ENCODE measurements at places on chromosomes 3 and 15.

GRCh38 chr3:138560501-138560900 lies 33.6 kb downstream of the CEP70 start:
- no peak for DNase-seq

- DNase-seq: no peak
These were observed 263.9 kb upstream of the STT3B start for GRCh38 chr3:31268868-31269267.

DNA sequence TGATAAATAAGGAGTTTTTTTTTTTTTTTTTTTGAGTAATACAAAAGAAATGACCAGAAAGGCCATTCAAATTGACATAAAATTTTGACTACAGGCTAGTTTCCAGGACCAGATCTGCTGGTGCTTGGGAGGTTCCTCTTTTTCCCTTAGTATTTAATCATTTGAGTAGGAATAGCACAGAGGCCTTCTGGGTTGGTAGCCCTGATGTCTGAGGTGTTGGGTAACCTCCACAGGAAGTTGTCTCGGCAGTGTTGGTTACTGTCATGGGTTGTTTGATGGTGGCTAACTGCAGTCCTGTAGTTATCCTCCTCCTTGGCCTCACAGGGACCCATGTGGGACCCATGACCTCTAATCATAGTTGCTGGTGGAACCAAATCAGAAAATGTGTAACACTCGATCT lies 91.1 kb downstream of the USP13 start:
- DNase-seq: no peak

DNA sequence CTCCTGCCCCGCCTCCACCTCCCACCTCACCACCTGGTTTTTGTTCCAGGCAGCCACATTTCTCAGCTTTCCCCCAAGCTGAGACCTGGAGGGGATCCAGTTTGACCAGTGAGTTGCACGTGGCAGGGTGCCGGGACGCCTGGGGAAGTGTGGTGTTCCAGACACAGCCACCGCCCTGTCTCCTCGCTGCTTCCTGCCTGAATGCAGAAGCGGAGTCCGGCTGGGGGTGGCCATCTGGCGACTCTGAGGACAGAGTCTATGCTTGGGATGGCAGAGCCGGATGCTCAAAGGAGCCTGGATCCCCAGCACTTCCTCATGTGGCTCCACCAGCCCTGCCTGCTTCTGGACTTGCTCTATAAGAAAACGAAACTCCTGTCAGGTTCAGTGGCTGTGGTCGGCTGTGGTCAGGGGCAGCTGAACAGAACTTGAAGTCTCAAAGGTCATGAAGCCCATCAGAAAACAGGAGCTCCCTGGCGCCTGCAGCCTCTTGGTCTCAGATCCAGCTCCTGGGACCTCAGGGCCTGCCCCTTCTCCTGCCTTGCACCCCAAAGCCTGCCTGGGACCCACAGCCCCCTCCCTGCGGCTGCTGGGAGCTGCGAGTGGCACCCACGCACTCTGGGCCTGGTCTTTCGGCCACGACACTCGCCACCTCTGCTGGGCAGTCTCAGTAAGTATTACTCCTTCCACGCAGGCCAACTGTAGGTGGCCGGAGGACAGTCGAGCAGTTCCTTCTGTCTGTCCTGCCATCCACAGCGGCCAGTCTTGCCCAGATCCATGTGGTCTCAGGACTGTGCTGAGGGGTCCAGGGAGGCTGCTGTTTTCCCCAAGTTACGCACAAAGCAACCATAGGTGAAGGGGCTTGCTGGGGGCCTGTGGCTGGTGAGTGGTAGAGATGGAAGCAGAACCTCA lies 112.8 kb upstream of the MEF2A start:
- DNase-seq: no peak

DNA sequence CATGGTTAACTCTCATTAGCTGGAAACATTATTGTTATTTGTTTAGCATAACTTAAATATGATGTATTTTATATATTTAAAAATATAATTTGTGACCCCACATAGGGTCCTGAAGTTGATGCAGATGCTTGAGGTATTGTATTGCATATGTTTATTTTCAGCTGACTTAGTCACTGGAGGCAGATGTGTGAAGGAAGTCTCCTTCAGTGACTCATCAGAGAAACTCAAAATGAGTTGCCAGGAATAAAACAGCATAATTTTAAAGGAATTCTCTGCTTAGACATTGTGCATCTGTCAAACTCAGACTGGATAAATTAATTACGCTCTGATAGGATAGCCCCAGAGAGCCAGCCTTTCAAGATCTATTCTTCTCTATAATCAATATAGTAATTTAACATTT lies 7.9 kb upstream of the OR4F6 start:
- DNase-seq: no peak

- no peak for DNase-seq
These were observed 501.0 kb downstream of the IGSF11 start for GRCh38 chr3:118533676-118534075.

- no peak for DNase-seq
These were observed 255.2 kb downstream of the NR2F2 start for GRCh38 chr15:96585484-96586386.

Measured in stimulated activated CD8-positive, alpha-beta memory T cell treated with anti-CD3 and anti-CD28 coated beads, Interleukin-7, amount 100 ng/mL, for 1 hour (primary cell).